ENCODE measurements at places on chromosomes 16 and 17.

DNA sequence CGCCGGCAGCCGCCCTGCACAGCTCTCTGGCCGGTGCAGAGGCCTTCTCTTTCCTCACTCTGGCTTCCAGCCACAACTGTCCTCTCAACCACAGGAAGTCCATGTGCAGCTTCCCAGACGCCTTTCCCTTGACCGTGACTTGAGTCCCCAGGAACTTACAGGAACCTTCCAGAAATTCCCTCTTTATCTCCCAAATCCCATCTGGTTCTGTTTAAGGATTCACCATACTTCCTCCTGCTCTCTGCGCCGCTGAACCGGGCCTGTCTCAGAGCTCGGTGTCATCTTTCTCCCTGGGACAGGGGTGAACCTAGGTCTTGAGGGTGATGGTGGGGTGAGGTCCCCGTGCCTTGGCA is 65.2 kb upstream of the ZNF469 start:
- DNase-seq = no peak

DNA sequence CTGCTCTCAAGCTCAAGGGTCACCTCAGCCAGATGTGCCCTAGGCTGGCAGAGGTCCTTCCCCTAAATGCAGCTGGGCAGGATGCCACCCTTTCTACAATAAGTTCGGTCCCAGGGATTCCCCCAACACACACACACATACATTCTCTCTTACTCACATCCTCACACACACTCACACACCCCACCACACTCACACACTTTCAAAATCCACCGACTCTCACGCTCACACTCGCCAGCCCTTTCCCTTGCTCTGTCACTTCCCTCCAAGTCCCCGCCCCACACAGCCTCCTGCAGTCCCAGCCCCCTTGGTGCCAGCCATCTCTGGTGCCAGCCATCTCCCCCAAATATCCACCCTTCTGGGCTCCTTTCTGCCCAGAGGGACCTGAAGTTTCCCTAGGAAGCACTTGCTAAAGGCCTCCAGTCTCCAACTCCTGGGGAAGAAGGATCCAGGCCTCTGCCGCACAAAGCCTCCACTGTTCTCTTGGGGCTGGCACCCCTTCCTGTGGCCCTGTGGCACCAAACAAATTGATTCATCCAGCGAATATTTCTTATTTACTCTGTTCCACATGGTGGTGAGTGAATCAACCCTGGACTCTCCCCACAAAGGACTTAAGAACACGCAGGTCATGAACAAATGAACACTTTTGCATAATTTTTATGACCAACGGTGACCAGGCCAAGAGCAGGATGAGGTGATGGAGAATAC is 3.8 kb upstream of the USP36 start:
- no peak for DNase-seq

DNA sequence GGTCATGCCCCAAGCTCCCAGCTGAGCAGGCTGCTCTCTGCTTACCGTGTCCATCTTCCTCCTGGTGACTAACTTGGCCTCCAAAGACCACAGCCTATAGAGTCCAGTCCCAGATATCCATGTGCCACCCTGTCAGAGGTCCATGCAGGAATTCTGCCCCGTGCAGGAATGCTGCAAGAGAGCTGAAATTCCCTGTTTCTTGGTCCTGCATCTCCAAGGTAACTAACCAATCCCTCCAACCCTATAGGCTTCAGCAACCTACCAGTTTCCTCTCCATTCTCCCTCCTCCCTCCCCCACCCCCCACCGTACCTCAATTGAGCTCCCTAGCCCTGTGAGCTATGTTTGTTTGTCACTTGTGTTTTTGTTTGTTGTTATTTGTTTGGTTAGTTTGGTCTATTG is 9.6 kb upstream of the MKS1 start:
- DNase-seq = no peak

GRCh38 chr16:10949424-10949970 is 5.1 kb downstream of the CLEC16A start:
- no peak for DNase-seq

DNA sequence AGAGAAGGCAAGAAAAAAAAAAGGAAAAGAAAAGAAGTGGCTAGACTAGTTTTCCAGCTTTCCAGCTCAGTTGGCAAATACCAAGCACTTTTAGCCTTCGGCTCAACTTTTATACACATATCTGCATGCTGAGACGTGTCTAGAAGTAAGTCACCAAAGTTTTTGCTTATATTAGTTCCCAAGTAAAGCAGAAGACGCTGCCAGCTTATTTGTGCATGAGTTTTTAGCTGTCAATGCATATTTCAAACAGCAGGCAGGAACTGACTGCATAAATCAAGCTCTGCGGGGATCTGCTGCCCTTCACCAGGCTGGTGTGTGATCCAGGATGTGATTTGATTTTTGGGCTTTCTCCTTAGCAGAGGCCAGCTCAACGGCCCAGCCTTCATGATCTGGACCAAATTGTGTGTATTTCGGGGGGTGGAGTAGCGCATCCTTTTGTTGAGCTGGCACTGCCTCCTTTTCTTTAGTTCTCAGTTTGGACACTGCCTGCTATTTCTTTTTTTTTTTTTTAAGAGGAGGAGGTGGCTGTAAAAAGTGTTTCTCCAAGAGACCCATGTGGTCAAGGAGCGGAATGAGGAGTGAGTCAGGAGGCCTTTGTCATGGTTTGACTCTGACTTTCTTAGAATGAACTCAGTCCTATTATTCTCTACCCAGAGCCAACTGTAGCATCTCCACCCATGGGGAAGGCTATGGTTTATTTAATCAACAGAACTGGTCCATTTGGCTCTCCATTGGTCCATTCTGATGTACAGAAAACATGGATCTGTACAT is 162.6 kb upstream of the XYLT1 start:
- no peak for DNase-seq

DNA sequence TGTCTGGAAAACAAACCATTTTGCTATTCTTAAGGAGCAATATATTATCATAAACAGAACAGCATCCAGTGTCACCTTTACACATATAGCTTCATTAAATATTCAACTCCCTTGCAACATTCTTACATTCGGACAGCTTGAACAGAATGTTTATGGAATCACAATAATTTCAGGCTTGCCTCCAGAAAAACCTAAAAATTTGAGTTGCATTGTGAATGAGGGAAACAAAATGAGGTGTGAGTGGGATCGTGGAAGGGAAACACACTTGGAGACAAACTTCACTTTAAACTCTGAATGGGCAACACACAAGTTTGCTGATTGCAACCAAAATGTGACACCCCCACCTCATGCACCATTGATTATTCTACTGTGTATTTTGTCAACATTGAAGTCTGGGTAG is 51.4 kb downstream of the TBC1D26 start:
- no peak for DNase-seq

GRCh38 chr16:86151239-86151851 is 252.4 kb downstream of the IRF8 start:
- DNase-seq = no peak

GRCh38 chr16:64295466-64295865 is 826.4 kb downstream of the CDH11 start:
- DNase-seq = no peak

DNA sequence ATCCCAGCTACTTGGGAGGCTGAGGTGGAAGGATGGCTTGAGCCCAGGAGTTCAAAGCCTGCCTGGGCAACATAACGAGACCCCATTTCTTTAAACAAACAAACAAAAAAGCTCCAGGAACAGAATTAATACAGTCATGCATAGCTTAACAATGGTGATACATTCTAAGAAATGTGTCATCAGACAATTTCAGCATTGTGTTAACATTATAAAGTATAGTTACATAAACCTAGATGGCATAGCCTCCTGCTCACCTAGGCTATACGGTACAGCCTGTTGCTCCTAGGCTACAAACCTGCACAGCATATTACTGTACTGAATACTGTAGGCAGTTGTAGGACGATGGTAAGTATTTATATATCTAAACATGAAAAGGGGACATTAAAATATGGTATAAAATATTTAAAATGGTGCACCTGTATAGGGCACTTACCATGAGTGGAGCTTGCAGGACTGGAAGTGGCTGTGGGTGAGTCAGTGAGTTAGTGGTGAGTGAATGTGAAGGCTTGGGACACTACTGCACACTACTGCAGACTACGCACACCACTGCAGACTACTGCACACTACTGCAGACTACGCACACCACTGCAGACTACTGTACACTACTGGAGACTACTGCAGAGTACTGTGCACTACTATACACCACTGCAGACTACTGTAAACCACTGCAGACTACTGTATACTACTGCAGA is 74.6 kb downstream of the TMC6 start:
- DNase-seq = no peak

GRCh38 chr17:40500190-40500589 is 1.2 kb downstream of the TNS4 start:
- DNase-seq = no peak

DNA sequence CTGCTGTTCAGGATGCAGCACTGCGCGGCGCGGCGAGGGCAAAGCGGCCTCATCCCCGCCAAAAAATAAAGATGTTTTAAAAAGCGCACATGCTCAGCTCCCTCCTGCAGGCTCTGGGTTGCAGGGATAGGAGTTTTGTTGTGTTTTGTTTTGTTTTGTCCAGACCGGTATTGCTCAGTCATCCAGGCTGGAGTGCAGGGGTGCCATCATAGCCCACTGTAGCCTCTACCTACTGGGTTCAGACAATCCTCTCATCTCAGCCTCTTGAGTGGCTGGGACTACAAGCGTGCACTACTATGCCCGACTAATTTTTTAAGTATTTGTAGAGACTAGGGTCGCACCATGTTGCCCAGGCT is 636 bp downstream of the WWOX start:
- no peak for DNase-seq

GRCh38 chr17:55688057-55688456 is 34.6 kb downstream of the TMEM100 start:
- no peak for DNase-seq

DNA sequence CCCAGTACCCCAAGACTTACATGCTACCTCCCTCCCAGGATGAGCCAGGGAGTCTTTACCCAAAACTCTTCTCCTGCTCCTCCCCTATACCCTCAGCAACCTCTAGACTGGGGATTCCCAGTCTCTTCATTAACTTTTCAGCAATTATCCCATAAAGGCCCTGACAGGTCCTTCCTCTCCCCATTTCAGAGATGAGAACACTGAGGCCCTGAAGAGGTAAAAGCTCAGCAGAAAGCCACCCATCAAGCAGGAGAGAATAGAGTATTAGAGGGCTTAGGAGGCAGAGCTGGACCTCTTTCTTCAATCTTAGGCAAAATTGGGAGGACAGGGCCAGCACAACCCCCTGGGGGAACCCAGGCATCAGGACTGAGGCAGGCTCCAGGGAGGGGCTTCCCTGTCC is 5.9 kb upstream of the SP6 start:
- DNase-seq = no peak

GRCh38 chr16:1182316-1182671 is 29.4 kb downstream of the CACNA1H start:
- DNase-seq = no peak

Measured in activated T-helper 1 cell treated with Interleukin-2 at 50 U/mL for 16 hours (primary cell).